Right hindlimb (tissue), 1 donor: ENCODE measurements at places on chromosomes 3 and 15.
A peak's percentile ranks its signal among the peaks of the same experiment; 100 is the strongest.

DNA sequence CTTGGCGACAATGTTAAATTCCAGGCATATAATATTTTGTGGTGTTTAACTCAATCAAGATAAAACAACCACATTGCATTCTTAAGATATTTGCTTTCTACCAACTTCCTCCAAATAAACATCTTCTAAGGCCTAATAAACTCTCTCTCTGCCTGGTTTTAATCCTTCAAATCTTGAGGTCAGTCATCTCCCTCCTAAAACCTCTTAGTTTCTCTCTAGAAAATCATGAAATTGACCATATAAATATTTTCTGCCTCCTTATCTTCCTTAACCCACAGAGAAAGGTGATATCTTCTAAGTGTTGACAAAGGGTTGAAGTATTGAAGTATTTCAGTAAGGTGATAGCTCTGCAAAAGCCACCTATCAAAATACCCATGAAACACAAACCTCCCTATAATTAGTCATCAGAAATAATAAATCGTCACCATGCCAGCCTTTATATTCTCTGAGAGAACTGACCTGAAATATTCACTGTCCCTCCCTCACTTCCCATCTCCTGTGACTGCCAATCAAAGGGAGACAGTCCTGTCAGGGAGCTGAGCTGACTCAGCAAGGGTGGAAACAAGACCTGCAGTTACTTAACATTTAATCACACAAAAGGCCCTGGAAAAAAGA, 1261.1 kb downstream of the ROBO1 start:
- no peak for DNase-seq

GRCh38 chr3:52088445-52089367, 32.3 kb upstream of the DUSP7 start:
- DNase-seq: peak; percentile 69

GRCh38 chr3:37905987-37906674, 44.5 kb downstream of the CTDSPL start:
- no peak for DNase-seq

GRCh38 chr3:11162401-11163345, 8.4 kb downstream of the HRH1 start:
- no peak for DNase-seq

DNA sequence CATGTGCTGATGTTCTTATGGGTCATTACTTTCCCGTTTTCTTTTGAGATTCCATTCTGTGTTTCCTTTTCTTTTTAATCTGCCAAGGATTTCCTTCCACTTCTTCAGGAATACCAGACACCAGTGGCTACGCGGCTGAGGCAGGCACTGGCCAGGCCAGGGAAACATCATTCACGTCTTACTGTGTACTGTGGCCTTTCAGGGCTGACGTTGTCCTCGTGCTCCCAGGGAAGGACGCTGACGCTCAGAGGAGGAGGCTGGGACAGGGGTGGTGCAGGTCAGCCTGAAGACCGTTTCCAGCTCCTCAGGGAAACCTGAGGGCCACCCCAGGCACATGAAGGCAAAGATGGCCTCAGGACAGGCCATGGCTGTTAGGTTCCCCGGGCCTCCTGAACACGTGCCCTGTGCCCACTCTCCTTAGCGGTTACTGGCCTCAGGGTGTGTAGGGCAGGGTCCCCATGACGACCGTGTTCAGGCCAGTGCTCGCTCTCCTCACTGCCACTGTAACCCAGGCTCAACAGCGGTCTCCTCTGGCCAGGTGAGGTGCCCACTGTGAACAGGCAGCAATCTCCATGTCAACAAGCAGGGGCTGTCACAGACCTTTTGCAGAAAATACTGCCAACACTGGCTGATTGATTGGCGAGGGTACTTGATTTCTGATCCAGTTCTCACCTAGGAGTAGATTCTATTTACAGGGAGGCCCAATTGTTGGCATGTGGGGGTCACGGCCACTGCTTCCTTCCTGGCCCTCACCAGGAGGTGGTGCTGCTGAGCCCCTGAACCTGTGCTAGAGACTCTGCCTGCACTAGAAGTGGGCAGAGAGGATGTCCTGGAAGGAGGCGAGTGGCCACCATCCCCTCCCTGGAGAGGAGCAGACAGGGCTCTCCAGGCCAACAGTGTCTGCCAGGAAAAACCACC, 169.5 kb downstream of the ATP10A start:
- DNase-seq: peak; percentile 54

GRCh38 chr3:4904811-4905695, 74.2 kb upstream of the BHLHE40 start:
- DNase-seq: no peak

DNA sequence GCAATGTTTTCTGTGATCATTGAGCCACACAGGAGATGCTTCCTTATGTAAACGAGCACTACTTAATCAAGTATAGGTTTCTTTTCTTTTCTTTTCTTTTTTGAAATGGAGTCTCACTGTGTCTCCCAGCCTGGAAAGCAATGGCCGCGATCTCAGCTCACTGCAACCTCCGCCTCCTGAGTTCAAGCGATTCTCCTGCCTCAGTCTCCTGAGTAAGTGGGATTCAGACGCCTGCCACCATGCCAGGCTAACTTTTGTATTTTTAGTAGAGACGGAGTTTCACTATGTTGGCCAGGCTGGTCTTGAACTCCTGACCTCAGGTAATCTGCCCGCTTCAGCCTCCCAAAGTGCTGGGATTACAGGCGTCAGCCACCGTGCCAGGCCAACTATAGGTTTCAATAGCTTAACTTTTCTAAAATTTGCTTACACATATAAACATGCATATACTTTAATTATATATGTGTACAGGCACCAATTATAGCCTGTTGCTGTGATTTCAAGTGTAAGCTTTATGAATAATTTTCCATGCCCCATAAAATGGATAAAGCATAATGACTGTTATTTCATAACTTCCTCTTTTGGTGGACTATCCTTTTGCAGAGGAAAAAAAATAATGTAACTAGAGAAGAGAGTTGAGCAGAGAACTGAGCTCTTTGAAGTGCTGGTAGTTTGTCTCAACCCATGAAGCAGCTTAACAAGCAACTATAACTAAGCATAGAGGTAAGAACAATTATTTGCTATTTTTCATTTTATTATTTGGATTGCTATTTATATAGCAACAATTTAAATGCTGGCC, 24.8 kb upstream of the MBNL1 start:
- DNase-seq: no peak

DNA sequence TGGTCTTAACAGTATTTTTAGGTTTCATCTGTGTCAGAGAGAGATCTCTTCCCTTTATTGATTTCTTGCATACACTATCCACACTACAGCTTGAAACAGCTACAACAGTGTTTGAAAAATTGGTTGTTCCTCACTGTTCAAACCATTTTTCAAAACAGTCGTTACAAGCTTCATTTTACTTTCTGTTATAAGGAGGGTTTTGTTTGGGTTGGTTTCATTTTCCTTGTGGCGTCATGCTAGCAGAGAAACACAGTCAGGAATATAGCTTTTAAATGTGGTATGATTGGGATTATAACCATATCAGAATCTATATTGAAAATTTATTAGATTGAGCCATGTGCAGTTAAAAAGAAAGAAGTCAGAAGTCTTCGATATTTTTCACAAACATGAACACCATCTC, 400.6 kb downstream of the ZBTB20 start:
- DNase-seq: no peak

- DNase-seq: no peak
These were observed 70.8 kb downstream of the TMCC1 start for GRCh38 chr3:129822679-129823078.

DNA sequence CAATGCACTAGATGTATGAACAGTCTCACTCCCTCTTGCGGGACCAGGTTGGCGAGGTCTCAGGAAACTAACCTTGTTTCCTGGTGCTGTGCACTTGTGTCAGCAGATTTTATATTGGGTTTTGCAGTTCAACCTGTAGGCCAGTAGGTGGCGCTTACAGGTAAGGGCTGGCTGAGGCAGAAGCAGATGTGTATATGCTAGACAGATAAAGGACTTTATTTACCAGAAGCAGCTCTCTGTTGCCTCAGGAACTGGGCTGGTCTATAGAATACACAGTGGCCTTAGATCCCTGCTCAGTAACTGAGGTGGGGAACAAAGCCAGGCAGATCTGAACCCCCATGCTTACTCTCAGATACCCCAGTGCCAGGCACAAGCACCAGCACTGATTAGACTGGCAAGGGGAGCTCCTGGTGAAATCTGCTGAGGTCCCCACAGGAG, 296.8 kb downstream of the DOCK3 start:
- no peak for DNase-seq

DNA sequence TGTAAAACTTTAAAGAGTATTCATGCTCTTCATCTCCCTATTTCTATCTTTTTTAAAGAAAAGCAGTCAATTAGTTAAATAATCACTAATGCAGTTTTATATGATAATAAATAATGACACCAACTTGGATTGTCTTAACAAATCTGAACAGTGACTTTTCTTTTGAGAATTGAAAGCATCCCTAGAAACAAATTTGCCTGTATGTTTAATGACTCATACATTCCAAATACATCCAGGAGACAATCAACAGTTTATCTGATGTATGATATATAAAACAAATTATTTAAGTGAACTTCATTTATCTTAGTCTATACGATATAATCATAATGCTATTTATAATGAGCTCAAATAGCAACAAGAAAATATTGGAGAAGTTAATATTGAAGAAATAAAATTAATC, 78.0 kb downstream of the ALCAM start:
- DNase-seq: no peak

DNA sequence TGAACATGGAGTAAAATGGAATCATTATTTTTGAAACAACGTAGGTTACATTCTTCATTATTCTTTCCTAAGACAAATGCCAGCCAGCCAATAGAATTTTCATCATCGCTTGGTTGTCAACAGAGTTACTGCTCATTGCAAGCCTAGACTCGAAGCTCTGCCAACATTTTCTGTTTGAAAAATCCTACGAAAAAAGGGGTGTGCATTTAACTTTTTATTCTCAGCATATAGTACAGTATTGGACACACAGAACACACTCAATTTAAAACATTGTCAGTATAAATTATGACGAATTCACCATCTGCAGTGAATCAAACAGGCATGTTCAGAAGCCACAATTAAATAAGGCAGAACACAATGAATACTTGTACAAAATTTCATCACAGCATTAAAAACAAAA, 232.1 kb downstream of the NR1D2 start:
- DNase-seq: no peak

GRCh38 chr3:127488141-127488672, 102.3 kb downstream of the TPRA1 start:
- no peak for DNase-seq

DNA sequence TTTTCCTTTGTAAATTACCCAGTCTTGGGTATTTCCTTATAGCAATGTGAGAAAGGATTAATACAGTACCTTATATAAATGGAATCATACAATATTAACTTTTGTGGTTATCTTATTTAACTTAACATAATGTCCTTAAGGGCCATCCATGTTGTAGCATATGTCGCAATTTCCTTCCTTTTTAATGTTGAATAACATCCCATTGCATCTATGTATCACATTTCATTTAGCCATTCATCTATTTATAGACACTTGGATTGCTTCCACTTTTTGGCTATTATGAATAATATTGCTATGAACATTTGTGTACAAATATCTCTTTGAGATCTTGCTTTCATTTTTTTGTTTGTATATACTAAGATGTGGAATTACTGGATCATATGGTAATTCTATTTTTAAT, 342.2 kb downstream of the PDCD6IP start:
- DNase-seq: no peak

GRCh38 chr3:98002717-98003116, 30.5 kb upstream of the RIOX2 start:
- DNase-seq: no peak

DNA sequence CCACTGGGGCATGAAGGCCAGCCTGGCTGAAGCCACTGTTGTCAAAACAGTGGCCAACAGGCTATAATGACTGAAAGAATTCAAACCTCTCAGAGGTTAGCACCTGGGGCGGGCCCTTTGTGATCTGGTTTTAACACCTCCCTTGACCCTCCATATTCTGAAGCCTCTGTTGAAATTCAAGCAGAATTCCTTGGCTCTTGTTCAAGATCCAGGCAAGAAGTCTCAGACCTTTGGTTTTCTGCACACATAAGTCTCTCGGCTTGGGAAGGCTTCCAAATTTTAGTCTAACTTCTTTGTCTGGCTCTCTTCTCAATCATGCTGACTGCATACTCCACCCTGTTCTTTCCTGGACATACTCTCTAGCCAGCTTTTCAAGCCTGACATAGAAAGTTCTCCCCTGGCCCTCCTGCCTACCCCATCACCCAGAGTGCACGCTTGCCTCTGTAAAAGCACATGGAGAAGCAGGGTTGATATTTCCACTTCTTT, 144.5 kb downstream of the PDZRN3 start:
- DNase-seq: no peak

DNA sequence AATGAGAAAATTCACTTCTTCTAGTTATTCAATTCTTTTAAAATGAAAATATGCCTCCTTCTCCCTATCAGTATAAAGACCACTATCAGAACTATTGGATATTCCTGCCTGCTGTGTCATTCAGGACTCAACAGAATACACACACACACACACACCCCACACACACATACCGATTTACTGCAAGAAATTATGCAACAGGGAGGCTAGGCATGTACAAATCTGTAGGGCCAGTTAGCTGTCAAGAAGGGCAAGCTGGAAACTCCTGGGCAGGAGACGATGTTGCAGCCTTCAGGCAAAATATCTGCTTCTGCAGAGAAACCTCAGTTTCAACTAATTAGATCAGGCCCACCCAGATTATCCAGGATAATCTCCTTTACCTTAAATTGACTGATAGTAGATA, 13.9 kb upstream of the RYR3 start:
- no peak for DNase-seq

- DNase-seq: no peak
These were observed 17.7 kb downstream of the MRPL3 start for GRCh38 chr3:131485119-131485518.

DNA sequence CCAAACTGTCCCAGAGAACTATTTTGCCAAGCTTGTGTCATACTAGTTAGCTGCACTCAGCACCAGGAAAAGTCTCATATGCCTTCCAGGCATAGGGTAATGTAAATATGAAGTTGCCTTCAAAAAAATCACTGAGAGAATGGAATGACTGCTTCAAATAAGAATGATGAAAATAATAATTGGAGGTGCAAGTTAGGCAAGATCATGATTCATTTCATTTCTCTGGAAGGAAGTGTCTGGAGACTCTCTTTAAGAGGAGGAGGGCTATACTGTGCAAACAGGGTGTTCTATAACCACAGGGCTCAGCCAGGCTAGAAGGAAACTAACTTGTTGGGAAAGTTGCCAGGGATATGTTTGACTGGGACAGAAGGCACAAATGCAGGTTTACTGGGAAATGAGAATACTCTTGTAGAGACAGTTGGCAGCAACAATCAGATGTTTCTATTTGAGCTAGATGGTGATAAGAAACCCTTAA, 4.3 kb downstream of the SIDT1 start:
- no peak for DNase-seq

DNA sequence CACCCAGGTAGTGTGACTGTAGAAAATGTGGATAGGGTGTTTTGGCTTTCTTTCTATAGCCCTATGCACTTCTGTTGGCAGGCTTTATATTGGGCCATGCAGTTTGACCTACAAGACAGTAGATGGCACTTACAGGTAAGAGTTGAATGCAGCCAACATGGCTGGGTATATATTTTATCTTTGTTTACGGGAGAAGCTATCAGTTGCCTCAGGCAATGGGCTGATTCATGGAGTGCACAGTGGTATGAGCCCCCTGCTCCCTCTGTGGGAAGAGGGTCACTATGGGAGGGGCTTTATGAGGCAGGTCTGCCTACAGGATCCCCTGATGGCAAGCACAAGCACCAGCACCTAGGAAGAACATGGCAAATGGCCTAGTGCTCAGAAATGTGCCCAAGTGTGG, 301.2 kb upstream of the CDIN1 start:
- no peak for DNase-seq
